ENCODE measurements at places on chromosomes 2 and 18.
A peak's percentile ranks its signal among the peaks of the same experiment; 100 is the strongest.

DNA sequence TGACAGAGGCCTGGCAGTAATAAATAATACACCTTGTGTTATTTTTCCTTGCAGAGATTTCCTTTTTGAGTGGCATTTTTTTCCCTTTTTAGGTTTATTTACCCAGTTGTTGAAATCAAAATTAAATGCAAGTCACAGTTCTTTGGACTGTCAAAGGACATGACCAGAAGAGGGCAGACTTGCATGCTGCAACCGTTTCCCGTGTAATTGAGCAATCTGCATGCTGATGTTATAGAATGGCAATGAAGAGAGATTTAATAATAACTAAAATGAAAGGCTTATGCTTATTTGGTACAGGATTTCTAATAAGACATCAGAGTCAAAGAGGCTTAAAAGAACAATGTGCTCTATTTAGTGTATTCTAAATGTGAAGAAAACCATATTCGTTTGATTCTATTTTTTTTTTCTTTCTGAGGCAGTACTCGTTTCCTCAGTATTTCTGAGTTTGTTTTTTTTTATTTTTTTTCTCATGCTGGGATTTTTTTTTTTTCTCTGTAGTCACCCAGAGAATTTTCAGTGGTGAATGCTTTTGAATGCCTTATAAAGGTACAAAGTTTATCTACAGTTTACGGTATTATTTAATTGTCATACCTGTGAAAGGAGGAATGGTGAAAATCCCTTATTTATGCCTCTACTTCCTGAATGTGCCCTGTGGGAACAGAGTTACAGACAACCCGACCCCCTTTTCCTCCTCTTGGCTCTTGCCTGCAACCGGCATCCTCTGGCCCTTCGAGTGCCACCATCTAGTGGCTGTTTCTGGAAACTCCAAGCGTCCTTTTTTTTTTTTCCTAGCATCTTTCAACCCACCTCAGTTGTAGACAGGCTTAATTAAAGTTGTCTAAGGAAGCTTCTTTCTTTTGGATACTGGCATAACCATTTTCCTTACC lies 368.5 kb downstream of the LRRTM1 start:
- DNase-seq, result peak; percentile 38

GRCh38 chr2:144975881-144976280 lies 456.0 kb upstream of the ZEB2 start:
- no peak for DNase-seq

GRCh38 chr18:79687806-79688205 lies 8.2 kb downstream of the CTDP1 start:
- peak; percentile 31 for DNase-seq

DNA sequence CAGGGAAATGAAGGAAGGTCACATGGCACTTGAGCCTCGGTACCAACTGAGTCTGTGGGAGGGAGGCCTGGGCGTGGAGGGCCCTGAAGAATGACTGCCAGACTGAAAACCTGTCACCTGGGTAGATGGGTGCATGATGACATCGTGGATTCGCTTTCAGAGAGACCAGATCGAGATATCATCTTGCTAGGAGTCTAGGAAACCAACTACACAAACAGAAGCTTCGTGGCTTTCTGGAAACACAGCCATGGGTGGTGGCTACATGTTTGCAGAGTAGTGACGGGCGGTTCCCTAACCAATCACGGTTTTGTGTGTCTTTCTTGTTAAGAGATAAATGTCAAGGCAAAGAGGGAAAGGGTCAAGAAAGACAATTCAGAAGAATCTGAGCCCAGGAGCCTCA lies 155.0 kb downstream of the EIPR1 start:
- DNase-seq, result no peak

DNA sequence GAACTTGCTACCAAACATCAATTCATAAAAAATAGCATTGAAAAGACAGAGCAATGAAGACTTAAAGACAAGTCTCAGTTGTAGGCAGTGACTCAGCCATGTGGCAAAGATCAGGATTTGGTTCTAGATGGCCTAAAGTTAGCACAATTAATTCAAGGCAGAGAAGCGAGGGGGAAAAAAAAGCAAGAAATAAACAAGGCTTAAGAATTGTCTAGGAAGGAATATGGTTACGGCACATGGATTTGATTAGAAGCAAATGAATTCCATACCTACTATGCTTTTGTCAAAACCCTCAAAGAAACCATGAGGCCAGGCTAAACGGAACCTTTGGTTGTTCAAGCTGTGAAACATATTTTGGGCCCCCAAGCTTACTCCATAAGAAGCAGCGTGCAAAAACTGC lies 362.2 kb upstream of the KCNH7 start:
- no peak for DNase-seq

DNA sequence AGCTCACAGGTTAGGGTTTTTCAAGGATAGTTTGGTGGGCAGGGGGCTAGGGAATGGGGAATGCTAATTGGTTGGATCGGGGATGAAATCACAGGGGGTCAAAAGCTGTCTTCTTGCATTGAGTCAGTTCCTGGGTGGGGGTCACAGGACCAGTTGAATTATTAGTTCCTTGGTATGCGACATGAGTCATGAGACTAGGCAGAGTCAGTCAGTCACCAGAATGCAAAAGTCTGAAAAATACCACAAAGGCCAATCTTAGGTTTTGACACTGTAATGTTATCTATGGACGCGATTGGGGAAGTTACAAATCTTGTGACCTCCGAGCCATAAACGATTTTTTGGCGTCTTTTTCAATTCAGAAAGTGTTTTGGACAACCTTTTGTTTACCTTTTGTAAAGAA lies 101.2 kb downstream of the ZNF519 start:
- DNase-seq, result no peak

GRCh38 chr2:192195548-192196418 lies 1.1 kb upstream of the TMEFF2 start:
- no peak for DNase-seq

DNA sequence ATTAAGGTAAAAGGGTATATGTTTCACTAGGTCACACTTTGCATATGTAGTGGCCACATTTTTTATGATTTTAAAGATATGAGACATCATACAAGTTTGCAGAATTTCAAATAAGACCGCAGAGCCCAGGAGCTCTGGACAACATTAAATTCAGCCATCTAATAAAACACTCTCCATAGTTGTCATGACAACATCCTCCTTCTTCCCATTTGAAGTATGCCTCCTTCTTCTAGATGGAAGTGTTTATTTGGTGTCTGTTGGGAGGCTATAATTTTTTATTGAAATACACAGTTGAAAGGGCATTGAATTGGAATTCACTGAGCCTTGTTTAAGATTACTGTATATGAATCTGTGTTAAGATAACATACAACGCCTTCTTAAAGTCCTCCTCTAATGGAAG lies 467.3 kb downstream of the CMPK2 start:
- no peak for DNase-seq

All from foreskin keratinocyte (primary cell).